ENCODE measurements at places on chromosomes 13 and 19.

- DNase-seq: no peak
Measured at GRCh38 chr19:53994811-53995210, 3.4 kb downstream of the CACNG6 start.

GRCh38 chr13:100520936-100521850 is 67.4 kb downstream of the GGACT start:
- no peak for DNase-seq

DNA sequence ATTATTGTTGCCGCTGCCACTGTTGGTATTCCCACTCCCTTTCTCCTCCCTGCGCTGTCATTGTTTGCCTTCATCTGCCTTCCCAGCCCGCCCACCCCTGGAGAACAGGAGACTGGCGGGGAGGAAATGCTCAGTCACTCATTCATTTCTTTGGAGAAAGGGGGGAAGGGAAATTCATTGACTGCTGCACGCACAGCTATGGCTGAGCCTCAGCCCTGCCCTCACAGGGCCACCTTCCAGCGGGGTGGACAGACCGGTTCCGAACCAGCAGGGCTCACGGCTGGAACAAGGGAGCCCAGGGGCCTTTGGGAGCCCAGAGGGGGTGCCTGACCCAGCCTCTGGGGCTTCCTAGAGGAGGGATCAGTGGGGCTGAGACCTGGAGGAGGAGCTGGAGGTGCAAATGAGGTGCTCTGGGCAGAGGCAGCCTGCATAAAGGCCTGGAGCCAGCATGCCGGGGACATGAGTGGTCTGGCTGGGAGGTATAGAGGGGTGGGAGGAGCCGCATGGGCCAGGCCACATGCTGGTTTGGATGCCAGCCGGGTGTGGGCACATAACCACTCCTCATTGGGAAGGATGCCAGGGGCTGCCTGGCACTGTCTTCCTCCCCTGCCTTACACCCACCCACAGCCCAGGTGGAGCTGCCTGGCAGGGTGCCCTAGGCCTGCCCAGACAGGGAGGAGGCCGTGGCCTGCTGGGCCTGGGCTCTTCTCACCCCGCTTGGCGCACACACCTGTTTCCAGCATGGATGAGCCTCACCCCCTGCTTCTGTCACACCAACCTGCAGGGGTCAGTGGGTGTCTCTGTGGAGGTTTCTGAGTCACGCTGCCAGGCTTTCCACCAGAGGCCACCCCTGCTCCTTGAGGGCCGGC is 26.8 kb downstream of the PPP5C start:
- no peak for DNase-seq

DNA sequence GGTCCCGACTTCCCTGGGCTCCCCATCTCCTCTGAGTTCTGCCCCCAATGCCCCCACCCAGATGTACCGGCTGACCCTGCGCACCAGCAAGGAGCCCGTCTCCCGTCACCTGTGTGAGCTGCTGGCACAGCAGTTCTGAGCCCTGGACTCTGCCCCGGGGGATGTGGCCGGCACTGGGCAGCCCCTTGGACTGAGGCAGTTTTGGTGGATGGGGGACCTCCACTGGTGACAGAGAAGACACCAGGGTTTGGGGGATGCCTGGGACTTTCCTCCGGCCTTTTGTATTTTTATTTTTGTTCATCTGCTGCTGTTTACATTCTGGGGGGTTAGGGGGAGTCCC is 6.5 kb downstream of the FUZ start:
- no peak for DNase-seq

DNA sequence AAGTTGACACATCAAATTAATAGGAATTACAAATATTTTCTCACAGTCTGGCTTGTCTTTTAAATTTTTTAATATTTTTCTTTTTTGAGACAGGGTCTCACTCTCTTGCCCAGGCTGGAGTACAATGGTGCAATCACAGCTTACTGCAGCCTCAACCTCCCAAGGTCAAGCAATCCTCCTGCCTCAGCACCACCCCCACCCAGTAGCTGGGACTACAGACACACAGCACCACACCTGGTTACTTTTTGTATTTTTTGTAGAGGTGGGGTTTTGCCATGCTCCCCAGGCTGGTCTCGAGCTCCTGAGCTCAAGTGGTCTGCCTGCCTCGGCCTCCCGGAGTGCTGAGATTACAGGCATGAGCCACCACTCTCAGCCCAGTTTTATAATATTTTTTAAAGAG is 72.0 kb downstream of the SPATA13 start:
- DNase-seq: no peak

- DNase-seq: no peak
Measured at GRCh38 chr19:17415121-17415520, 4.7 kb upstream of the MVB12A start.

Data from OCI-M1 (cell line).